ENCODE measurements at places on chromosomes 11 and 22.

- peak; percentile 40 for DNase-seq
Observed at GRCh38 chr22:42074132-42074811, at the start of gene PHETA2. Gene PHETA2, plus strand, starts transcription at chr22:42074248. Its CDS starts 3,046 bp downstream, at chr22:42077294.

DNA sequence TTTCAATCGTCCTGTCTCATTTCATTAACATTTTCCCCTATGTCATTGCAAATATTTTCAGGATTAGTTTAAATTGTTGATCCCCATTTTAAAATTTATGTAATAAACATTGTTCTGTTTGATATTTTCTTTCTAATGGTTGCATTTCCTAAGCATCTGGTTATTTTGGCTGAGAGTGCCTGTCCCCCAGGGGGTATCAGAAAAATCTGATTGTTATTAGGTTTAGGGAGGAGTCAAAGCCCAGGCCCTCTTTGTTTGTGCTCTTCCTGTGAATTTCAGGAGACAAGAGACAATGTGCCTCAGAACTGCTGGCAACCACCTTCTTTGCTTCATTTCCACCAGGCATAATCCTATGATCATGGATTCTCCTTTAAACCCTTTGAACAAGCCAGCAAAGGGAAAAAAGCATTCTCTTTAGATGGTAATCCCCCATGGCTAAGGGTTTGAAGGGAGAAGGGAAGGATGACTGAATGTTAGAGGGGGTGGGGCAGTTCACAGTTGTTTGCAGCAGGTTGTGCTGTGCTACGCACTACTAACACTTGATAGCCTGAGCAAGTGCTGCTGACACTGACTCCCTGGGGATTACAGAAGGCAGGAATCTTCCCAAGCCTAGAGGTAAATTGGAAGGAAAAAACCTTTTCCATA lies 462.4 kb upstream of the LRRC4C start:
- DNase-seq, result no peak

GRCh38 chr11:1515082-1516060 lies 28.8 kb upstream of the MOB2 start:
- peak; percentile 74 for DNase-seq

- no peak for DNase-seq
Observed at GRCh38 chr11:11722861-11723260, 101.1 kb upstream of the GALNT18 start.

- DNase-seq, result no peak
Observed at GRCh38 chr22:22884888-22885840, 2.5 kb upstream of the IGLL5 start.
